Activated CD8-positive, alpha-beta memory T cell treated with anti-CD3 and anti-CD28 coated beads, Interleukin-2, amount 10 ng/mL, durations not matched to agents 7 days and 5 days (primary cell): ENCODE measurements at places on chromosomes 2 and 18. TPM values are rescaled to one million over a fixed set of nuclear protein-coding genes. Genes with fewer than 3 reads are reported as not detected.

DNA sequence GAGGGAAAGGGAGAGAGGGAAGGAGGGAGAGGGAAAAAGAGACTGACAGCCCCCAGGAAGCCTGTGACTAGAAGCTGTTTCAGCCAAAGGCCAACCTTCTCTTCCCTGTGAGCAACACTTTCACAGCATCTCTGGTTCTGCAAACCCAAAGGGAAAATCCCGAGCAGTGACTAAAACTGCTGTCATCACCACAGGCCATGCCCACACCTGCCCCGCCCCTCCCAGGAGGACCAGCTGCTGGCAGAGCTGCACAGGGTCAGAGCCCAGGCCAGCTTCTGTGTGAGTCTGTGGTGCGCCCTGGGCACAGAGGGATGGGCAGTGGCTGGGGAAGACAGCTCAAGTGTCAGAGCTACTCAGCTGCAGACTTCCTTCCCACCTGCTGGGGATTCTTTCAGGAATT is 64.9 kb upstream of the OTOS start:
- no peak for DNase-seq

DNA sequence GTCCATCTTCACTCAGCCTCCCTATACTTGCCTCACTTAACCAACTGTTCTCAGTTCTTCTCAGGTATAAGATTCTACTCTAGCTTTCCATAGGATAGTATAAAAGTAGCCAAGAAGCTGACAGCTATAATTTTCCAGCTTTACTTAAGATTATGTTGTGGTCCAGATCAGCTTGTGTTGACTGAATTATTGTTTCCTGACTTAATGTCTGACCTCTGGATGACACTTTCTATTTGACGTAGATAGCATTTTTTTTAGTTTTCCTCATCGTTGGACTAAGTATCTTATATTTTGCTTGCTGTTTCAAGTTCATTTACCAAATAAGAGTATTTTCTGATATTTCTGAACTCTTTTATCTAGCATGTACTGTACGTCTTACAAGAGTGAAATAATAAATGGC is 1272.5 kb upstream of the CDH2 start:
- no peak for DNase-seq

GRCh38 chr2:232435805-232436204 is 20.1 kb upstream of the ALPI start:
- DNase-seq, result no peak

GRCh38 chr2:148577845-148578492 is 66.6 kb upstream of the EPC2 start:
- no peak for DNase-seq

- no peak for DNase-seq
These were observed 210.8 kb downstream of the DYSF start for GRCh38 chr2:71664161-71664560.

- no peak for DNase-seq
These were observed 66.4 kb downstream of the MYO1B start for GRCh38 chr2:191311627-191312026.

The CHRNG gene
- not detected for total RNA-seq

The LAMA1 gene
- not detected for total RNA-seq

The HOXD1 gene
- not detected for total RNA-seq

The C2orf78 gene
- not detected for total RNA-seq
